ENCODE measurements at places on chromosomes 4 and X.

DNA sequence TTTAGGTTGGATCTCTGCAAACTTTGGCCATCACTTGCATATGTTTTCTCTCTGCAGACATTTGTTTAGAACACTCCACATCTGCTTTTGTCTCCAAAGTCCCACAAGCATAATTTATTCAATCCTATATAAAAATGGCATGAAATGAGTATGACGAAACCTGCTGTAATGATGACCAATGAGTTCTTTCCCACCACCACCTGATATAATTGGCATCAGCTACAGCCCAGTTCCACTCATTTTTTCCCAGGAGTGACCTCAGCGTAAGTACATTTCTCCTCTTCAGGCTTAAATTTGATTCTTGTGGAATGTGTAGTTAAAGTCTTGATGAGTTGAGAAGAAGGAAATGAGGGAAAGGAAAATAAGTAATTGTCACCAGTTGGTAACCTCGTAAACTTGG, 205.1 kb downstream of the AWAT2 start:
- DNase-seq = no peak

DNA sequence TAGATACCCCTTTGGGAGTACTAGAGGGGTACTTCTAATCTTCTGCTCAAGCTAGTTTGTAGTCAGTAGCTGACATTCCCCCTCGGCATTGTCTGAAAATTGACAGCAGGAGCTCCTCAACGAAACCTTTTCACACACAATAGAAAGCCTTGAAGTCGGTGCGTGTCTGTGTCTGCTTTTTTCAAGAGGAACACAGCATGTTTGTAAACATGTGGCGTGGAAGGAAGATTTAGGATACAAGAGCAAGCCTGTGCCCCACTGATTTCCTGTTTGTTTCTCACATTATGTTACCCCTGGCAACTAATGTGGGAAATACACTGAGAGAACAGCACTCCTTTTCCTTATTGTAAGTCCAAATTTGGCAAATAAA, 252.6 kb downstream of the ANKRD50 start:
- DNase-seq = no peak

GRCh38 chrX:151722241-151722846, 6.5 kb downstream of the FATE1 start:
- no peak for DNase-seq

DNA sequence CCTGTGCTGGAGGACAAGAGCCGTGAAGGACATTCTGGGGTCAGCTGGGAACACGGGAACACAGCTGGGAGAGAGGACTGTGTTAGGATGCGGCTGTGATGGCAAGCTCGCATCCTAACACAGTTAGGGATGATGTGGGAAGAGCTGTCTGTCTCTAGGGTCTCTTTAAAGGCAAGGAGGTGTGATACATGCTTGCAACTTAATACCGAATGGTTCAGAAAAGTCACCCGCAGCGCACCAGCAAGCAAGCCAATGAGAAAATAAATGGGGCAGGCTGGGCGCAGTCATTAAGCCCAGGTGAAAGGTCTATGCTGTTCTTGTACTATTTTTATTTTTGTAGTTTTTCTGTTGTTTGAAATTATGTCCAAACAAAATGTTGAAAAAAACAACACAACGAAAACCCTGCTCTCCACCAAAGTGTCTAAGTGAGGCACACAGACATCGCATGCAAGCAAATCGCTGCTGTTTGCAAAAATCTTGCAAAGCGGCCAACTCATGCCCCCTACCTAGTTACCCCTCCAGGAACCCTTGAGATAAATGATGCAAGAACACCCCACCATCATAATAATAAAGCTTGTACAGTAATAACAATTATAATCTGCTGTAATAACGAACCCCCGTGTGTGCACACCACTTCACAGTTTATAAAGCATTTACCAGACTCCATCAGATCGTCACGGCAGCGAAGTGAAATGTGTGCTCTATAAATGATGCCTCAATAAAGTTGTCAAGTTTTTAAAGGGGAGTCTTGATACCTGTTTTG, 17.9 kb upstream of the ADRA2C start:
- DNase-seq = no peak

DNA sequence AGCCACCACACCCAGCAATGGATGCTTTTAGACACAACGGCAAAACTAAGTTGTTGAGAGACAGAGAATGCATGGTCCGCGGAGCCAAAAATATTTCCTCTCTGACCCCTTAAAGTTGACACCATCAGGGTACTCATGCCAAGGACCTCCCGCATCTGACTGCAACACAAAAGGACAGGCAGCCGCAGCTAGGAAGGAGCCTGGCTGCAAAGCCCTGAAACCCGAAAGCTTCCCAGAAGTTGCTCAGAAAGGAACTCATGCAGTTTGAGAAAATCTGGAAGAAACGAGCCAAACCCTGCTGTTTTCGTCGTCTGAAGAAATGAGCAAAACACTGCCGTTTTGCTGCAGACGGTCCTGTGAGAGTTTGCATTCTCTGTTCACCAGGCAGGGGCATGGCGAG, 16.5 kb downstream of the DHRSX start:
- DNase-seq = no peak

- no peak for DNase-seq
Observed at GRCh38 chrX:102604327-102604726, 5.0 kb downstream of the ARMCX5 start.

DNA sequence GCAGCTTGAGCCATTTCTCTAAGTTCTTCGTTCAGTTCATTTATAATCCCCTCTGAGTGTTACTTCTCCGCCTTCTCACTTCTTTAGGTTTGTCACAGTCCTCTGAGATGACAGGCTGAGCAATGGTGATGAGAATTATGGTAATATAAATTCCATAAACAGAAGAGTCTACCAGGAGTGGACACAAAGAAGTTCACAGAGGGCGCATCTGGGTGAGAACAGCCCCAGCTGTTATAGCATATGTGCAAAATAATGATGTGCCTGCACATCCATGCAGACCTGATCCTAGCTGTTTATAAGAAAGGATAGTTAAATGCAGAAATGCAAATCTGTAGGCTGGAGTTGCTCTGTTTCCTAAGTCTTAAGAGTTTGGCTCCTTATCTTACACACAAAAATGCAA, 377.5 kb downstream of the KCNIP4 start:
- DNase-seq = no peak

DNA sequence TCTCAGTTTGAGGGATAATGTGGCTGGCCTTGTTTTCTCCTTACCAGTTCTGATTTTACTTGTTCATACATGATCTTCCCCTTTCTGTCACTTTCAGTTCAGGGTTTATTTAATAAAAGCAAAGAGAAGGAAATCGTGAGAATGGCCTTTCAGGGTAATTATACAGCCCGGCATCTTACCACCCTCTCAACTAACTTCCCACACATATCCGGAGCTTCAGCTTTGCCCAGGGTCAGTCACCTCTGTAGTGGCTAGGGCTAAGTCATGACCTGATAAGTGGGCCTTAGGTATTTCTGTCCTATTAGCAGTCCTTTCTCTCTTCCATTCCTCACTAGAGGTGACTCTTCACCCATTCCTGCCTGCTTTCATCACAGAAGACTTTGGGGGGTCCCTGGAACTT, 15.8 kb downstream of the TRPC5 start:
- DNase-seq = no peak

- no peak for DNase-seq
Observed at GRCh38 chr4:183287677-183288076, 32.4 kb downstream of the CLDN22 start.

DNA sequence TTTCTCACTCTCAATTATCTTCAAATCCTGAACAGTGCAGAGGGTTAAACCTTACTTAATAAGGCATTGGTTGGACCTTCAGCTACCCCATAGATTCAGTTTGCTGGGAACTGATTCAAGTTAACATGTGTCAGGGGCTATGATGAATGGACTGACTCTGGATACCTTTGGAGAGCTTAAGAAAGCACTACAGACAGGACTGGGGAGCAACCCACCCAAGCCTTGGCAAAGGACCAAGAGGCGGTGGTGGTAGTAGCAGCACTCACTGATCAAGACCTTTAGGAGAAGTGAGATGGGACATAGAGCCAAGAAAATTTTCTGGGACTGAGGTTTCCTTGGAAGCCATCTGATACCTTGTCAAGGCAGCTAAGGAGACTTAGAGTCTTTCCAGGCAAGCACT, 43.0 kb upstream of the TAPT1 start:
- no peak for DNase-seq

- DNase-seq = no peak
Observed at GRCh38 chr4:2179717-2180116, 62.2 kb downstream of the HAUS3 start.

DNA sequence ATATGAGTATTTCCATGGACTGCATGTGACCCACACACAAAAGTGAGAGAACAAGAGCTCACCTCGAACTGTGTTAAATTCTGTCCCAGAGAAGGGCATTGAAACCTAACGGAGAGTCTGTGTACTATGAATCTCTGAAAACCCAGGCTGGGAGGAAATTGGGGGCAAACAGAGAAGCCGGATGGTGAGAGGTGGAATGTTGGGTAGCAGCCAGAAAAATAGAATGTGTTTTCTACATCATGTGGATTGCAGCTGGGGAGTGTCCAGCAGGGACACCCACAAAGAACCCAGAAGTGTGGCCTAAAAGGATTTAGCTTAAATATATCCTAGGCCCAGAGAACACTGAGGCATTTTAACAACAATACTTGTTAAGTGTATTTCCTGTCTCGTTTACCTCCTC, 38.6 kb downstream of the MND1 start:
- DNase-seq = no peak

- DNase-seq = peak; percentile 74
Observed at GRCh38 chr4:87985097-87985886, 9.8 kb downstream of the SPP1 start.

DNA sequence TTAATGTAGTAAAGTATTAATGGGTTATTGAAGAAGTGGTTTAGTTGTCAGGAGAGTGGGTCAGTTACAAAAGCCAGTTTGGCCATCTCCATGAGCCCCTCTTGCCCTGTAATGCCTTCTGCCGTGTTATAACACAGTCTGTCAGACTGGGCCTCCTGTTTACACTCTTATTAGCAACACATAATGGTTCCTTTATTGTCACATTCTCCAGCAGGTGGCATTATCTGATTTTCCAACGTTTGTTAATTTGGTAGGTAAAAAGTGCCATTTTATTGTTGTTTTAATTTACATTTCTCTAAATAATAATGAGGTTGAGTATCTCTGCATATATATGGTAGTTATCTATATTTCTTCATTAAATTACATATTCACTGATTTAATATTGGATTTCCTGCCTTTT, 560.8 kb downstream of the FGF13 start:
- peak; percentile 11 for DNase-seq

GRCh38 chrX:6227453-6227835, 1.2 kb downstream of the NLGN4X start:
- DNase-seq = no peak

- DNase-seq = no peak
Observed at GRCh38 chr4:151564321-151564720, 155.3 kb downstream of the FHIP1A start.

- peak; percentile 97 for DNase-seq
Observed at GRCh38 chr4:41160012-41160789, 54.1 kb downstream of the APBB2 start.

DNA sequence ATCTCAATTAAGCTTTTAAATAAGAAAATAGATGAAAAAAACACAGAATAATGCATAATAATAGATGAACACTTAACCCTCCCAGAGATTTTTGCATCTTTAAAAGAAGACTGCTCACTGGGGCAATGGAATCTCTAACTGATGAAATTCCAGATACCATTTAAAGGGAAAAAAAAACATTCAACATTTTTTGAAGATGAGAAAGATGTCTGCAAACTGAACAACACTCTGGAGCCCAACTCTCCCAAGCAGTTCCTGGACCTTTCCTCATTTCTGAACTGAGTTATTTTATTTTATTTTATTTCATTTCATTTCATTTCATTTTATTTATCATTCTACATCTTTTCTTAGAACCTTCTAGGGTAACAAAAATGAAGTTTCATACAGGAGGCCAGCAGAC, 90.7 kb downstream of the CORIN start:
- DNase-seq = no peak

GRCh38 chrX:73850124-73851013, 287.4 kb downstream of the CHIC1 start:
- DNase-seq = peak; percentile 64

- no peak for DNase-seq
Observed at GRCh38 chr4:99504804-99505502, 5.9 kb upstream of the C4orf17 start.

GRCh38 chrX:101057093-101057714, 5.3 kb upstream of the TRMT2B start:
- peak; percentile 13 for DNase-seq

GRCh38 chrX:132442691-132443090, 46.1 kb downstream of the MBNL3 start:
- DNase-seq = no peak

DNA sequence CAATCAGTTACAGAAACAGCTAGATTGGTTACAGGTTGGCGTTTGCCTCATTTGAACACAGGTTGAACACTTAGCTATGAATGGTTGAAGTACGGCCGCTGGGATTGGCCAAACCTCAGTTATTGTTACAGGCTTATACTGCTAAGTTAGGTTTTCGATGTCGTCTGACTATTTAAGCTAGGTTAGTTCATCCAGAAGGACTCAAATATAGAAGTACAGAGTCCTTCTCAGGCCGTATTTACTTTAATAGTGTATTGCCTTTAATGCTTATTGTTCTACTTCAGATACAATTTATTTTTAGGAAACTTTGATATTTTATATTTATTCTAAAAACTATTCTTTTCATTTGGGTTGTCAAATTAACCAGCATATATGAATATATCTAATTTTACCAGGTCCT, 334.7 kb downstream of the FAT4 start:
- no peak for DNase-seq

- DNase-seq = no peak
Observed at GRCh38 chr4:53919535-53919934, 144.9 kb downstream of the CHIC2 start.

- DNase-seq = no peak
Observed at GRCh38 chrX:56804867-56805266, 75.8 kb downstream of the NBDY start.

DNA sequence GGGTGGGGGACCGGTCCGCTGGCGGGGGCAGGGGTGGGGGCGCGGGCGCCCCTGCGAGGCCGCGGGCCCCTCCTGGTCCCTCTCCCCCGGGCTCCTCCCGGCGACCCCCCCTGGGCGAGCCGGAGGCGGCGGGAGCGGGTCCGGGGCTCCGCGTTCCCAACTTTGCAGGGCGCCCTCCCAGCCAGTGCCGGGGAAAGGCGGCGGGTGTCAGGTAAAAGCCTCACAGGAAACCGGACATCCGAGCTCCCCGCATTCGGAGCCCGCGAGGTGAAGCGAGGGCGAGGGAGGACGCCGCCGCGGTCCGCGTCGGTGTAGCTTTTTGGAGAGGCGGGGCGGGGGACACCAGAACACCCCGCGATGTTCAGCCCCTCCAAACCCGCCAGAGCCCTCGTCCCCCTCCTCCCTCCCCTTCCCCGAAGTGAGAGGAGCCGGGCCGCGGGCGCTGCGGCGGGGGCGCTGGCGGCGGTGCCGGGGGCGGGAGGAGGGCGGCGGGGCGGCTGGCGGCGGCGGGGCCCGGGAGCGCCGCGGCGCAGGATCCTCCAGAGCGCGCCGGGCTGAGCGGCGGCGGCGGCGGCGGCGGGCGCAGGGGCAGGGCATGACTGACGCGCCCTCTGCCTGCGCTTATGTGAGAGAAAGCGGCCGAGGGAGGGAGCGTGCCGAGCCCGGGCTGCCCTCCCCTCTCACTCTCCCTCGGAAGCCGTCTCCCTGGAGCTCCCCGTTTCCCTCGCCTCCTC, at the start of gene VEGFC:
VEGFC (minus strand) TSS at position 597 of the 734 bp plus-strand sequence. CDS start 611 bp downstream, outside the sequence.
- DNase-seq = peak; percentile 72
